Activated naive CD8-positive, alpha-beta T cell treated with anti-CD3 and anti-CD28 coated beads for 36 hours (primary cell): ENCODE measurements at places on chromosomes 3 and 15.

GRCh38 chr3:127628788-127629466 is at the start of gene PODXL2:
Gene PODXL2, plus strand, starts transcription at chr3:127629185. Its CDS starts 35 bp downstream, at chr3:127629220.
- H3K4me1 ChIP-seq = peaks cover 27% of the 10 kb centered on the region
- peaks cover 52% of the 10 kb centered on the region for H3K27me3 ChIP-seq
- H3K4me3 ChIP-seq = peak within 1 kb of the TSS; percentile 68
- H3K27ac ChIP-seq = peak within 1 kb of the TSS; percentile 13
- H3K36me3 ChIP-seq = no peaks in the 10 kb centered on the region

GRCh38 chr3:52041118-52041731 is 15.1 kb downstream of the DUSP7 start:
- no peaks in the 10 kb centered on the region for H3K27me3 ChIP-seq
- no peak for DNase-seq
- H3K4me3 ChIP-seq = no peak overlapping the region
- no peak overlapping the region for H3K27ac ChIP-seq
- no peaks in the 10 kb centered on the region for H3K4me1 ChIP-seq

- peak overlapping the region; percentile 87 for H3K27ac ChIP-seq
- H3K27me3 ChIP-seq = no peaks in the 10 kb centered on the region
- no peak for DNase-seq
These were observed 123.9 kb downstream of the ANO10 start for GRCh38 chr3:43497905-43498365.

DNA sequence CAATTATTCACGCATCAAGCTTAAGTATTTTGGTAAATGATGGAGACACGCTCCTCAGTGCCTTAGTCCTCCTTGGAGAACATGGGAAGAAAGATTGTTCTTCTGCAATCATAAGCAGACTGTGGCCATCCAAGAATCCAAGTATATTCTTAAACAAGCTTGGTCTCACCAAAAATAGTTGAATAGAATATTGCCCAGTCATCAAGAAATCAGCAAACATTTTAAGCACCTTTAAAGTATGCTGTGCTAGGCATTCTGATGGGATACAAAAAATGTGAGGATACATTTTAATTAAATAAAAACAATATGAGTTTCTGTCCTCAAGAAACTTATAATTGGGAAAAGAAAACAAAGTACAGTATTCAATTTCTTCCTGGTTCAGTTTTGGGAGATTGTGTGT is 445.5 kb downstream of the CNTN4 start:
- no peaks in the 10 kb centered on the region for H3K27me3 ChIP-seq
- H3K4me3 ChIP-seq = no peak overlapping the region
- no peak overlapping the region for H3K27ac ChIP-seq
- no peak for DNase-seq

DNA sequence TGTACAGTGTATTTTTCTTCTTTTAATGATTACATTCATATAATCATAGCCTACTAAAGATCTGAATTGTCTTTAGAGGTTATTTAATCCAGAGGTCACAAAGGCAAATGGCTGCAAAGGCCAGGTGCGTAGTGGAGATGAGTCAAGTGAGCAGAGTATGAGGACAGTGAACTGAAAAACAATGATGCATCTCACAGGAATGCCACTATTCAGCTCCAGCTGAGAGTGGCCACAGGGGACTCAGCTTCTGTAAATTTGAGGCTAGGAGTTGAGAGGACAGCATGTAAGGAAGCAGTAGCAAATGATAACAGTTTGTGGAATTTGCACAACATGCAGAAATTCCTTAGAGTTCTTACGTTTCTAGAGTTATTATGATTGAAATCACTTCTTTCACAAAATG is 50.4 kb downstream of the COL6A5 start:
- no peaks in the 10 kb centered on the region for H3K36me3 ChIP-seq
- H3K4me1 ChIP-seq = no peaks in the 10 kb centered on the region
- DNase-seq = no peak
- peaks cover 24% of the 10 kb centered on the region for H3K27me3 ChIP-seq
- H3K4me3 ChIP-seq = no peak overlapping the region
- H3K27ac ChIP-seq = no peak overlapping the region

GRCh38 chr3:72338942-72339669 is 509.1 kb downstream of the SHQ1 start:
- peaks cover 27% of the 10 kb centered on the region for H3K4me1 ChIP-seq
- DNase-seq = peak; percentile 61
- H3K27ac ChIP-seq = no peak overlapping the region
- H3K4me3 ChIP-seq = no peak overlapping the region
- no peaks in the 10 kb centered on the region for H3K27me3 ChIP-seq

DNA sequence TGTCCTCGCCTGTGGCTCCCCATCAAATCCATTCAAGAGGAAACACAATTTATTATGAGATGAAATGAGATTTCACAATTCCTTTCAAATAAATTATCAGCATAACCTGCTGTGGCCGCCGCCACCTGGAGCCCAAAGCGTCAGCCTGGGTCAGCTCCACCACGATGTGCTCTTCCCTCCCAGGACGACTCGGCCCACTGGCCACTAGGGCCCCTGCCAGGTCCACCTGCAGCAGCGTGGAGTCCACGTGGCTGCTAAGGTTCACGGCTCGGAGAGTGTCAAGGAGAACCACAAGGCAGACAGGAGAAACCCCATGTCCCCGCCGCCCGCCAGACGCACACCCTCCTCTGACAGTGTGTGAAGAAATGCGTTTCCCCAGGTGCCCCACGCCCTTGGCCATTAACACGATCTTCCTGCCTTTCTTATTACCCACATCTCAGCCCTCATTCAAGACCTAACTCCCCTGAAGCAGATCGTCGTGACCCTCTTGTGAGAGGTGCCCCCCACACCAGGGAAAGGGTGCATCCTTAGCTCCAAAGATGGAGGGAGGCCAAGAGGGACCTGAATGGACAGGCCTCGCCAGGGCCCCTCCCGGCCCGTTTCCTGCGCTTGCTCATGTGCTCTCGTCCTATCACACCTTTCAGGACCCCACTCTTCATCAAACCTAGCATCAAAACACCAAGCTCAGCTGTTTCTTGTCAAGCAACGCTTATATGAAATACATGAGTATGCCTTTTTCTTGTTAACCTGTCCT is 80.6 kb downstream of the OCA2 start:
- no peak for DNase-seq
- H3K27me3 ChIP-seq = no peaks in the 10 kb centered on the region
- H3K27ac ChIP-seq = no peak overlapping the region

GRCh38 chr3:93904568-93904967 is 69.1 kb downstream of the PROS1 start:
- H3K36me3 ChIP-seq = no peaks in the 10 kb centered on the region
- H3K4me3 ChIP-seq = no peak overlapping the region
- H3K4me1 ChIP-seq = no peaks in the 10 kb centered on the region
- H3K27me3 ChIP-seq = no peaks in the 10 kb centered on the region
- H3K27ac ChIP-seq = no peak overlapping the region
- DNase-seq = no peak

DNA sequence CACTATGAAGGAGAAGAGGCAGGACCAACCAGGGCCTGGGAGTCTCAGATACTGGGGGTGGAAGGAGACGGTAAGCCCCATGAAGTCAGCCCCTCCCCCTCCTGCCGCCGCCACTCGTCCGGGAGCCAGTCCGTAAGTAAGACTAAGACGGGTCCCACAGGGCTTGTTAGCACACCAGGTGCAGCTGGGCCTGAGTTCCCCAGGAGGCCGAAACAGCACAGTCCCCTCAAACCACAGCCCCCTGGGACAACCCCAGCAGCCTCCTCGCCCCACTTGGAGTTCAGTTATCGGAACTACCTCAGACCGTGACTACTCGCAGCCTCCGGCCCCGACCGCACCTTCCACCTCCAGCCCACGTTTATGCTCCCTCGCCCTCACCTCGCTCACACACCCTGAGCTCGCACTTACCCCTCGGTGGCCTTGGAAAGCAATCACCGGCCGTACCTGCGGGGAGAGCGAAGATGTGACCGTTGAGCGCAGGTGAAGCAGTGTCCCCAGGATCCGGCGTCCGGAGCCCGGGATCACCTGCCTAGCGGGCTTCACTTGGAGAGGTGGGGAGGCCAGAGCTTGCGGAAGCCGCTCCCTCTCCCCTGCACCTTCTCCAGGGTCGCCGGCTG is 557 bp downstream of the ELL3 start:
- no peaks in the 10 kb centered on the region for H3K27me3 ChIP-seq
- peaks cover 9% of the 10 kb centered on the region for H3K36me3 ChIP-seq
- peak overlapping the region; percentile 86 for H3K4me3 ChIP-seq
- peaks cover 26% of the 10 kb centered on the region for H3K4me1 ChIP-seq

DNA sequence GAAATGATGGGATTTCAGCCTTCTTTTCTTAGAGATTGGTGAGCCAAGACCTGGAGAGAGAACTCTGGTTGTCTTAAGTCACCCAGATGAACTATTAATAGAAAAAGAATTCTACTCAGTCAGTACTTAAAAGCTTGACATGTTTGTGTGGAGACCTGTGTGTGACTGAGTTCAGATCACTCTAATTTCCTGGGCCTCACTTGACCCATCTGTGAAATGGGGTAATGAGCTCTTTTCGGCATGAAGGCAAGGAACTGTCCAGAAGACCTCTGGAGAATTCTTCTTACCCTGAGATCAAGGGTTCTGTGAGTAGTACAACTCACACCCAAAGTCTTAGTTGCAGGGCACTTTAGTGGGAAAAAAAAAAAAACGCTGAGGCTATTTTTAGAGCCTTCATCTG is 92.9 kb downstream of the LPP start:
- no peak overlapping the region for H3K27ac ChIP-seq
- peaks cover 9% of the 10 kb centered on the region for H3K36me3 ChIP-seq
- no peaks in the 10 kb centered on the region for H3K27me3 ChIP-seq

GRCh38 chr15:63901912-63902670 is 68.3 kb upstream of the HERC1 start:
- H3K36me3 ChIP-seq = no peaks in the 10 kb centered on the region
- H3K4me1 ChIP-seq = peaks cover 35% of the 10 kb centered on the region
- H3K27ac ChIP-seq = no peak overlapping the region
- DNase-seq = no peak
- no peaks in the 10 kb centered on the region for H3K27me3 ChIP-seq
- H3K4me3 ChIP-seq = no peak overlapping the region

DNA sequence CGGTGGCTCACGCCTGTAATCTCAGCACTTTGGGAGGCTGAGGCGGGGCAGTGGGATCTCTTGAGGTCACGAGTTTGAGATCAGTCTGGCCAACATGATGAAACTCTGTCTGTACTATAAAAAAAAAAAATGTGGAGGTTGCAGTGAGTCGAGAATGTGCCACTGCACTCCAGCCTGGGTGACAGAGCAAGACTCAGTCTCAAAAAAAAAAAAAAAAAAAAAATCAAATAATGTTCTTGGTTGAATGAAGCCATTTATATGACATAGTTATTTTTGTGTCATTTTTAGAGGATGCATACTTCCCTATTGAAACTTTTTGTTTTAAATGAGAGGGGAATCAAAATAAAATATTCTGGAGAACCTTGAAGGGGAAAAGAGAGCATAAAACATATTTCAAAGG is 3.1 kb downstream of the HMCES start:
- DNase-seq = no peak
- H3K4me1 ChIP-seq = peaks cover 63% of the 10 kb centered on the region
- H3K36me3 ChIP-seq = peaks cover 41% of the 10 kb centered on the region
- no peaks in the 10 kb centered on the region for H3K27me3 ChIP-seq
- peak overlapping the region; percentile 86 for H3K27ac ChIP-seq

GRCh38 chr3:52763466-52763865 is 7.3 kb downstream of the NEK4 start:
- H3K4me3 ChIP-seq = no peak overlapping the region
- no peak overlapping the region for H3K27ac ChIP-seq
- no peak for DNase-seq
- H3K4me1 ChIP-seq = peaks cover 3% of the 10 kb centered on the region

GRCh38 chr3:4841225-4841624 is 138.0 kb upstream of the BHLHE40 start:
- H3K36me3 ChIP-seq = peaks cover 77% of the 10 kb centered on the region
- no peak for DNase-seq
- H3K4me1 ChIP-seq = peaks cover 91% of the 10 kb centered on the region
- H3K27ac ChIP-seq = peak overlapping the region; percentile 98
- H3K4me3 ChIP-seq = no peak overlapping the region

DNA sequence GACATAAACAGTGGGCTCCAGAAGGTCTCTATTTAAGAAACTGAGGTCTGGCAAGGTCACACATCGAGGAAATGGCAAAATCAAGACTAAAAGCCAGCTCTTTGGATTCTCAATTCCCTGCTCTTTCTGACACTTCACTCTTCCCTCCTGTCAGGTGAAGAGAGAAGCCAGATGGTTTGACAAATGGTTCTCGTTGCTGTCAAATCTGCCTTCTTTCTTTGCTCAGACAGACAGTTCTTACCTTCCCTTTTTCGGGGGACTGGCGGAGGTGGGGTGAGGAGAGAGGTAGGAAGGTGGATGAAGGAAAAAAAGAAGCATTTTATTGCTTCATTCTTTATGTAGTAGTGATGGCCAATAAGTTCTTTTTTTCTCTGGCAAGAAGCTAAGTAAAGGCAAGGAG is 133.4 kb downstream of the LPP start:
- H3K27ac ChIP-seq = peak overlapping the region; percentile 51
- no peaks in the 10 kb centered on the region for H3K27me3 ChIP-seq
- DNase-seq = no peak
- peaks cover 45% of the 10 kb centered on the region for H3K4me1 ChIP-seq
- H3K4me3 ChIP-seq = no peak overlapping the region

GRCh38 chr3:54619531-54619930 is 308.3 kb downstream of the LRTM1 start:
- no peak overlapping the region for H3K27ac ChIP-seq
- no peak overlapping the region for H3K4me3 ChIP-seq
- no peaks in the 10 kb centered on the region for H3K36me3 ChIP-seq
- no peak for DNase-seq
- H3K27me3 ChIP-seq = peaks cover 8% of the 10 kb centered on the region

DNA sequence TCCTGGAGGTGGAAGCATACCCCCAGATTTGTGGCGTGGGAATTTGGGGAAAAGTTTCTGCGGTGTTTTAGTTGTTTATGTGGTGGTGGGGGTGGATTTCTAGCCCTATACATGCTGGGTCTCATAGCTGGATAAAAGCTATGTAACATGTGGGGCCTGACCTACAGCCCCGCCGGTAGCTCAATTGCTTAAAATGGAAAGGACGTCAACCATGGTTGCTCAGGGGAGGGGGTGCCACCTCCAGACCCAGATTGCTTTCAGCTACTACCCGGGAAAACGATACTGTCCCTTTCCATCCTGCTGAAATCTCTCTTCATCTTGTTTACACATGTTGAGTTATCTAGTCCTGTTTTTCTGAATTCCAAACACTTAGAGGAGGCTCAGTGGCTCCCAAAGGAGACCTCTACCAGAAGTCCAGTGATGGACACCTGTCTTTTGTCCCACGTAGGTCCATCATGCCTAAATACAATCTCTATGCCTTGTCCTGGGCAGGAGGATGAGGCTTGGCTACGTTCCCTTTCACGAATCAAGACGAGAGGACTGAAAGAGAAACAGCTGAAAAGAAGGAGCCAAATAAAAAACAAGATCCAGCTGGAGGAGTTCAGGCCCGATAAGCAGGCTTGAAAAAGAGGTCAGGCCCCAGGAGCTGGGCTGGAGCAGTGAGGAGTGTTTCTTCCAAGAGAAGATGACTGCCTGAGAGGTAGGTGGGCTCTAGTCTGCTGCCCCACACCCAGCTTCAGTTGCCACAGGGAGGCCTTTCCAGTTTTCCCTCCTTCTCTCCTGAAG is 72.1 kb upstream of the TPRG1 start:
- DNase-seq = no peak
- no peaks in the 10 kb centered on the region for H3K36me3 ChIP-seq
- H3K4me1 ChIP-seq = no peaks in the 10 kb centered on the region
